ENCODE measurements at places on chromosomes 3 and 15.

DNA sequence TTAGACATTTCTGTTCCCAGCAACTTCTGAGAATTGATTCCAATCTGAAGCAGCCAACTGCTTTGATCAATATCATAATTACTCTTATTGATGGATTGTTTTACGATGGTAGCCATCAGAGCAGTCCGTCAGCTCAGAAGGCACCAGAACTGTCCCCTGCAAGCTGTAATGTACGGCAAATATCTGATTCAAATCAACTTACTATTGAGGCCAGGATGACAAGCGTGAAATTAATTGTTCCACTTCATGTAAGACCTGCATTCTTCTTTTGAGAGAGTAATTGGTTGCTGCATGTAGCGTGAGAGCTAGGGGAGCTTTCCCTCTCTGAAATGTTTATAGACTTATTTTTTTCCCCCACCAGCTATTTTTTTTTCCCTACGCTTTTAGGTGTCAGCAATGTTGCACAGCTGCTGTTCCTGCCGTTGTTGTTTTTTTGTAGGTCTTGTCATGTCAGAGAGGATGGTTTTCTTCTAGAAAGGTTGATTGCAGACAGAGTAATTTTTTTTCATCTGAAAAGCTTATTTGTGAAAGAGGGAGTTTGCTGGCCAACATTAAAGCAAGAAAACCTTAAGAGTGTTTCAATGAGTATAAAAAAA is 134.9 kb downstream of the CACNA2D3 start:
- DNase-seq: no peak

DNA sequence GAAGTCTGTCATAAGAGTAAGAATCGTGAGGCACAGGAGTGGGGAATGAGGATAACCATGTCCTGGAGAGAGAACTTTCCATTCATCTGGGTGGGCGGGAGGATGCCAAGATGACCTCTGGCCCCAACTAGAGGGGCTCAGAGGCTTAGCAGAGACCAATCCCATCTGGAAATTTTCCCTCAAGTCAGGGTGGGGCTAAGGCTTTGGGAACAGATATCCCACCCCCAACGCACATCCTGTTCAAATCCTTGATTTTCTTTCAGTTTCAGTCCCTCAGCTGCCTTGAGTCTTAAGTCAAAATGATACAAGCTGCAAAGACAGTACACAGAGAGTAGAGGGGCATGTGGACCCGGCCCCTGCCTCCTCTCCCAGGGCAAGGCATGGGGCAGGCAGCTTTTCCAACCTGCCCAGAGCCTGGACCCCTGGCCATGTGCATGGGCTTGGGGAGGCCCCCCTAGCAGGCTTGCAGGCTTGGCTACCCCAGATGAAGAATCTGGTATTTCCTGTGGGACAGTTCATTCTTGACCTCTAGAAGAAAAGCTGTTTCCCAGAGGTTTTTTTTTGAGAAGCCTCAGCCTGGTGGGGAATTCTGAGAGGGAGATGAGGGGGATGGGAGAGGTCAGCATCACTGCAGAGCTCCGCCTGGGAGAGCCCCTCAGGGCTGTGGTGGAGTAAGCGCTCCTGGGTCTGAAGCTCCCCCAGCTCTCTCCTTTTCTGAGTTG is 109.7 kb upstream of the HACD2 start:
- no peak for DNase-seq

DNA sequence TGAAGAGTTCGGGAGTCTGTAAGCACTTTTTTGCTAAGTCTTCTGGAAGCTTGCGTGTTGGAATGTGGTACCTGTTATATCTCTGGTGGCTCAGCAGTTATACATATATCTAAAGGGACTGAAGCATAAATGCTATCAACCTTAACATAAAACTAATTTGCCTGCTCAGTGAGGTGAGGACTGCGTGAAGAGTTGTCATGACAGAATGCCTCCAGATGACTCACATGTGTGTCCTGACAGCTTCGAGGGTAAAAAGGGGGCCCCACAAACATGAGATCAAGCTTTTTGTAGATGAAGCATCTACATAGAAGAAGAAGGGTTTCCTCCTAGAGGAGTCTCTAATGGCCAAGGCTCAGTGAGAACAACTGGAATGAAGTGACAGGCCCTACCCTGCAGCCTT is 88.8 kb upstream of the C3orf80 start:
- DNase-seq: no peak

DNA sequence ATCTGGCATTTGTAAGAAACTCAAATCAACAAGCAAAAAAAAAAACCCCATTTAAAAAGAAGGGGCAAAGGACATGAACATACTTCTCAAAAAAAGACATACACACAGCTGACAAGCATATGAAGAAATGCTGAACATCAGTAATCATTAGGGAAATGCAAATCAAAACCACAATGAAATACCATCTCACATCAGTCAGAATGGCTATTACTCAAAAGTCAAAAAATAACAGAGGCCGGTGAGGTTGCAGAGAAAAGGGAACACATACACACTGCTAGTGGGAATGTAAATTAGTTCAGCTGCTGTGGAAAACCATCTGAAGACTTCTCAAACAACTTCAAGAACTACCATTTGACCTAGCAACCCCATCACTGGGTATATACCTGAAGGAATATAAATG is 199.4 kb upstream of the THBS1 start:
- no peak for DNase-seq

GRCh38 chr3:178875836-178876235 is 195.8 kb downstream of the ZMAT3 start:
- DNase-seq: no peak

- DNase-seq: no peak
Observed at GRCh38 chr3:45538641-45538986, 55.9 kb upstream of the LIMD1 start.

GRCh38 chr3:27796365-27796875 is 74.3 kb upstream of the EOMES start:
- no peak for DNase-seq

DNA sequence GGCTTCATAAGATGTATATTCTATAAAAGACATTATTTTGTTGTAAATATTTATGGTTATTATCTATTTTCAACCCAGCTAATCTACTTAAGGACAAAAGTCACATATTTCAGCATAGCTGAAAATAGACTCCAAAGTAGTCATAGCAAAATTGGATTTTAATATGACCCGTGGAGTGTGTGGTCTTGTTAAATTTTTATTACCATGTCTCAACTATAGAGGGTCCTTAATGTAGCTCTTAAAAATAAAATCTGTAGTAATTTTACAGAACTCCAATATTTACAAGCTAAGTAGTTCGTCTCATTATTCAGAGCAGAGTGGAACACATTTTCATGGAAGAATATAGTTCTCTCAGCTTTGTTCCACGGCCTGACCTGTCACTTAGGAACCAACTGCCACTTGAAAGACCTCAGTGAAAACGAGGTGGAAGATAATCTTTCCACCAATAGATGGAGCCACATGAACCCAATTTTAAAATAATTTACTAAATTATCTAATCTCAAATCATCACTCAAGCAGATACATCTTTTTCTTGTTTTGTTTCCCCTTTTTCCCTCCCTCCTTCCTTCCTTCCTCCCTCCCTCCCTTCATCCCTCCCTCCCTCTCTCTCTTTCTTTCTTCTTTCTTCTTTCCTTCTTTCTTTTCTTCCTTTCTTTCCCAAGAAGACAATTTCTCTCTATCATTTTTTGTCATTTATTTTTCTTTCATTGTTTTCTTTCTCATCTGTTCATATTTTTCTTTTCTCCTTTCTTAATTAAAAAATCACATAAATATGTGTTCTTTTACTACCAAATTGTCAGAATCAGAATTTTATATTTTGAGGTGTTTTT is 97.2 kb downstream of the CLDN1 start:
- no peak for DNase-seq

DNA sequence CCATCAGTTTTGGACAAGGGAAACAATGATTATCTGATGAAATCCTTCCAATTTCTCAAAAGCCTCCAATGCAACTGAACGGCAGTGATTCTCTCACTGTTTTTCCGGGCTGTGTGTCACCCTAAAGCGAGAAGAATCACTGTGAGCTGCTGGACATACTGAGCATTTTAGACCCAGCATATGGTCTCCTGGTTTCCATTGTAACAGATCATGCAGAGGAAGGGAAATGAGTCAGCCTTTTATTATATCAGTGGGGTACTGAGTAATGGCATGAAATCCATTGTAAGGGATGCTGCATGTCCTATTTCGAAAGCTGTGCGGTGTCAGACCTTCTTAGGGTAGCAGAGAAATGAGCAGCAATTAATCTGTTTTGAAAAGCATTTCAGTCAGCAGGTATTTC is 287.1 kb downstream of the IL5RA start:
- DNase-seq: no peak

DNA sequence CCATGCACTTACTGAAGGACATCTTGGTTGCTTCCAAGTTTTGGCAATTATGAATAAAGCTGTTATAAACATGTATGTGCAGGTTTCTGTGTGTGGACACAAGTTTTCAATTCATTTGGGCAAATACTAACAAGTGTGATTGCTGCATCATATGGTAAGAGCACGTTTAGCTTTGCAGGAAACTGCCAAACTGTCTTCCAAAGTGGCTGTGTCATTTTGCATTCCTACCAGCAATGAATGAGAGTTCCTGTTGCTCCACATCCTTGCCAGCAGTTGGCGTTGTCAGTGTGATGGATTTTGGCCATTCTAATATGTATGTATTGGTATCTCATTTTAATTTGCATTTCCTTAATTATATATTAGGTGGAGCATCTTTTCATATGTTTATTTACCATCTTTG is 280.1 kb downstream of the SV2B start:
- no peak for DNase-seq

DNA sequence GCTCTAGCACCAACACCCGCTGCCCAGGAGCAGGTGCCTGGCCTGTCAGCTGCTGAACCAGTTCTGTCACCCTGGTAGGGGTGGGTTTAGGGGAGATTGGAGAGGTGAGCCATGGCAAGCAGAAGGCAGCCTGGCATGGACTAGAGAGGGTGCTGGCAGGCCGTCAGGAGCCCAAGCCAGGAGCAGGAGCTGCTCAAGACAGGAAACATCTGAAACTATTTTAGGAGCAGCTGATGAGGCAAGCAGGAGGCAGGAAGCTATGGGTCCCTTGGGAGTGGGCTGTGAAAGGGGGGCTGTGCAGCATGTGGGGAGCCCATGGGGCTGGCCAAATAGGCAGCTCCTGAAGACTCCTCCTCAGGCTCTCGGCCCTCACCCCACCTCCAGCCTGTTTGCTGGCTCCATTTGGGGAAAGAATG is 2.3 kb downstream of the INKA1 start:
- no peak for DNase-seq
